ENCODE measurements at places on chromosomes 3 and 15.

GRCh38 chr15:58761010-58761388 is 10.1 kb upstream of the MINDY2 start:
- no peak for DNase-seq

- DNase-seq = no peak
Measured at GRCh38 chr3:184656458-184656828, 55.4 kb downstream of the MAGEF1 start.

- no peak for DNase-seq
Measured at GRCh38 chr3:180359953-180360279, 242.0 kb upstream of the TTC14 start.

DNA sequence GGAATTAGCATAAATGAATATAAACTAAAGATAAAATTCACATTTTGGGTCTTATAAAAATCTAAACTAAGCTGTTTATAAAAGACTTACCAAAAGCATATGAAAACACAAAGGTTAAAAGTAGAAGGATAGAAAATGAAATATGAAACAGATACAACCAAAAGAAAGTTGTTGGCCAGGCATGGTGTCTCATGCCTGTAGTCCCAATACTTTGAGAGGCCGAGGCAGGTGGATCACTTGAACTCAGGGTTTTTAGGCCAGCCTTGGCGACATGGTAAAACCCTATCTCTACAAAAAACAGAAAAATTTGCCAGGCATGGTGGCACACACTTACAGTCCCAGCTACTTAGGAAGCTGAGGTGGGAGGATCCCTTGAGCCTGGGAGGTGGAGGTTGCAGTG is 51.0 kb downstream of the CPA3 start:
- DNase-seq = no peak

DNA sequence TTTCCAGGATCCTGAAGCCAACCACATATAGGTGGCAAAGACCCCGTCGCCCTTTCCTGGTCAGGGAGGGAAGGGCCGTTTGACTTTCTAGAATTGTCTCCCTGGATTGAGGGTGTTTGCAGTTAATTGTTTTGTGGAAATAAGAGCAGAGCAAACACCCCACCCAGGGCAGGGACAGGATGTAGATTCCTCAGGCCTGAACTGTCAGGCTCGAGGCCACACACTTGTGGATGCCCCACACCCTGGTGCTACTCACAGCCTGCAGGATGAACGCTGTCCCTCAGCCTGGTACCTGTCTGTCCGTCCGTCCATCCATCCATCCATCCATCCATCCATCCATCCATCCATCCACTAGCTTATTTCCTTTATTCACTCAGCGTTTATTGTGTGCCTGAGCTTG is 29.9 kb upstream of the FLNB start:
- DNase-seq = peak; percentile 50

GRCh38 chr3:127184870-127185216 is 8.1 kb upstream of the PRR23E start:
- no peak for DNase-seq

GRCh38 chr3:183591881-183592521 is 36.5 kb upstream of the KLHL6 start:
- no peak for DNase-seq

- DNase-seq = no peak
Measured at GRCh38 chr15:66085128-66085527, 168.4 kb downstream of the MEGF11 start.

DNA sequence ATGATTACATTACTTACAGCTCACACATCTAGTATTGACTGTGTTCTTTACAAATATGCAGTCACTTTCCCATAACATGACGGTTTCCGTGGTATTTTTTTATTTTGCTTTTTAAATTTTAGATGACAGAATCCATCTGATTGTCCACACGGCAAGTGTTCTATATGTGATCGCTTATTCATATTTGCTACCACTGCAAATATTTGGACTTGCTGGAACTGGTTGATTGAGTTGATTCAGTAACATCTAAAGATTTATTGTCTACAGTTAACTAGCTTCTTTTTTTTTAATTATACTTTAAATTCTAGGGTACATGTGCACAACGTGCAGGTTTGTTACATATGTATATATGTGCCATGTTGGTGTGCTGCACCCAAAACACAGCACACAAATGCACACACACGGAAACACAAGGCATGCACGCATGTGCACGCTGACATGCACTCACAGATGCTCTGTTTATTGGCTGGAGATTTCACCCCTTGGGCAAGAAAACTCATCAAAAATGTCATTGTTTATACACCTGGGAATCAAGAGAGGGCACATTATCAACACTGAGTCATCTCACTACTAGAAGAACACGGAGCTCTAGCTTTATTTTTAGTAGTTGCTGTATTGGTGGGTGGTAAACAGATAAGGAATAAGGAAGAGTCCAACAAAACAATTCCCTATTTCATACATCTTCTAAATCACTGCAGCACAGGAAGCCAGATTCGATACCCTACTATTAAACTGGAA is 16.4 kb downstream of the ARRDC4 start:
- no peak for DNase-seq

GRCh38 chr3:8489278-8489792 is 12.3 kb upstream of the LMCD1 start:
- no peak for DNase-seq

GRCh38 chr3:131543714-131544113 is 40.9 kb upstream of the MRPL3 start:
- peak; percentile 81 for DNase-seq

DNA sequence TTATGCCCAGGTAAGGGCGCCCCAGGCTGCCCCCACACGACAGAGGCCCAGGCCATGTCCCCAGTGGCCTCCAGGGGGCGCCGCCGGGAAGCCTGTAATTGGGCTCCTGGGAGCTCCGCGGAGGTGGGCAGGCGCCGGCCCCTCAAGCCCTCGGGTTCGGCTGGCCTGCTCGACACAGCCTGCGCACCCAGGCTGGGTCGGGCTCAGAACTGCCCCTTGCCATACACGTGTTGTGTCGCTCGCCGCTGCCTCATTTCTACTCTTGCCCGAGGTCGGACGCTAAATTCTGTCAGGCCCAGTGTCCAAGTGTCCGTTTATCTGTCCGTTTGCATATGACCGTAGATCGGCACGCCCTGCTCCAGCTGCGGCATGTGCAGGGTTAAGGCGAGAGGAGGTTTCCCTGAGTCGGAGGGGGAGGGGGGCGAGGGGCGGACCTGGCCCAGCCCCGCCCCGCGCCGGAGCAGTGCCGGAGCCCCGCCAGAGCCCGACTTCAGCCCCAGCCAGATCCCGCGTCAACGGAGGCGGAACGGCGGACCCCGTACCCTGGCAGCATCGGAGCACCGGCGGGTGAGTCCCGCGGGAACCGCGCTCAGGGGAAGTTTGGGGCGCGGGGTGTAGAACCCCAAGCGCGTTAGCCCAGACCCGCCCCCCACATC is at the start of gene KLHDC8B:
Gene KLHDC8B, plus strand, starts transcription at position 480 of the 656 bp plus-strand sequence. CDS start 1,172 bp downstream, outside the sequence.
- DNase-seq = peak; percentile 85

DNA sequence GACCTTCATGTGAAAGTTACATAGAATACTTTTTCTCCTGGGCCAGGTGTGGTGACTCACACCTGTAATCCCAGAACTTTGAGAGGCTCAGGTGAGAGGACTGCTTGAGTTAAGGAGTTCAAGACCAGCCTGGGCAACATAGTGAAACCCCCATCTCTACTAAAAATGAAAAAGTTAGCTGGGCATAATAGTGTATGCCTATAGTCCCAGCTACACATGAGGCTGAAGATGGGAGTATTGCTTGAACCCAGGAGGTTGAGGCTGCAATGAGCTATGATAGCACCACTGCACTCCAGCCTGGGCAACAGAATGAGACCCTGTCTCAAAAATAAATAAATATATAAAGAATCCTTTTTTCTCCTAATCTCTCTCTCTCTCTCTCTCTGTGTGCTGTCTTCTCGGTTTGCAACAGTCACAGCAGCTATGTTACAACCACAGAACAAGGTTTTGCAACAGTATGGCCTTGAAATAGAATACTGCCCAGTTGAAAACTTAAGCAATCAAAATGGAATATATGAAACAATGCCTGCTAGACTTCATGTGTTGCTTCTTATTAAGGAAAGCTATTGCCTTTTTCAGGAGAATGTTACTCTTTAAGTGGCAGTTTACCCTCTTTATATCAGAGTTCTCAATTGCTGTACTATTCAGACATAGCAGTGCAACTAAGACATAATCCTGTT is 12.3 kb upstream of the DENND4A start:
- no peak for DNase-seq

DNA sequence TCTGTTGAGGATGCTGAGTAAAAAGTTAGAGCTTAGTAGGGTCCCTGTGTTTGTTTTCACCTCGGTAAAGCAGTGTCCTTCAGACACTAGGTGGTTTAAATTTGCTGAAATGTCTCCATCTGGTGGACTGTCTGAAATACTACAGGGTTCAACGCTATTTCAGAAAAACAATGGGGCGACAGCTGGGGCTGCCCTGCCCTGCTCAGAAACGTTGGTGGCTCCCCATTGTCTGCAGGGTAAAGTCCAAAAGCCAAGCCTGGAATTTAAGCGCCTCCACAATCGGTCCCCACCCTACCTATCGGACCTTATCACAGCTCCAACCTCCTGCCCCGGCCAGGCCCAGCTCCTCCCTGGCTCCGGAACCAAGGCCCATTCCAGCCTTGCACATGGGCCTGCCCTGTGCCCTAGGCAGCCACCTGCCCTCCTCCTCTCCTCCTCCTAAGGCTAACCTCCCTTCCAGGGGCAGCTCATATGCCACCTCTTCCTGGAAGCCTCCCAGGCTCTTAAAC is 4.3 kb upstream of the TSEN2 start:
- peak; percentile 54 for DNase-seq

GRCh38 chr3:139117136-139117675 is 72.5 kb upstream of the PRR23C start:
- peak; percentile 39 for DNase-seq

GRCh38 chr15:62365795-62366442 is 200.8 kb upstream of the C2CD4B start:
- no peak for DNase-seq

GRCh38 chr3:123047062-123047319 is 19.4 kb upstream of the SEMA5B start:
- no peak for DNase-seq

DNA sequence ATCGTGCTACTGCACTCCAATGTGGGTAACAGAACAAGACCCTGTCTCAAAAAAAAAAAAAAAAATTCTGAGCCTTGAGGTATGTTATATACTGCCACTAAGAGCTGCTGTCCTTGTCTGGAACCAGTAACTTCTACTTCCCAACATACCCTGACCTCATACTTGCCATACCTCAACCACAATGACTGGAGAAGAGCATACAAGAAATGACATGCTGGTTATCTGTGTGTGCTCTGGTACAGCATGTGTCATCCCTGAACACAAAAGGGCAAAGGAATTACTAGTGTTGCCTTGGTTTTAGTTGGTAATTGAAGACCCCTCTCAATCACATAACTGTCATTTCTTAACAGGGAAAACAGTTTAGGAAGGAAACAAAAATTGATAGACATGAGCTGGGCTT is 54.5 kb downstream of the MRPS25 start:
- DNase-seq = no peak

- no peak for DNase-seq
Measured at GRCh38 chr3:26614006-26614685, 8.4 kb upstream of the LRRC3B start.

Data from EL (cell line).